Mucosa of descending colon (tissue), 3 donors: ENCODE measurements at places on chromosomes 5 and 9.

DNA sequence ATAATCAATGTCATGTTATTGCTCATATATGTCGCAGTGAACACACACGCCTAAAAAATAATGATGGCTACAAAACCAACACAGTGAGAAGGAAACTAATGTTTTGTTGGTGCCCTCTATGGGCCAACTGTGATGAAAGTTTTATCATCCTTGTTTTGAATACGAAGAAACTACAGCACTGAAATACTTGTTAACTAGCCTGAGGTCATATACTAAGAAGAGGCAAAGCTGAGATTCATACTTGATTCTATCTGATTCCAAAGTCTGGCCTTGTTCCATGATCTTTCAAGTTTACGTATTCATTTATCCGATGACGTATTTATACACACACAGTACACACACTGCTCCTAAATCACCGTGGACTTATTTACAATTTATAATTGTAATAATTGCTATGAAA is 16.1 kb upstream of the DRD1 start:
- peak; percentile 23 for DNase-seq

DNA sequence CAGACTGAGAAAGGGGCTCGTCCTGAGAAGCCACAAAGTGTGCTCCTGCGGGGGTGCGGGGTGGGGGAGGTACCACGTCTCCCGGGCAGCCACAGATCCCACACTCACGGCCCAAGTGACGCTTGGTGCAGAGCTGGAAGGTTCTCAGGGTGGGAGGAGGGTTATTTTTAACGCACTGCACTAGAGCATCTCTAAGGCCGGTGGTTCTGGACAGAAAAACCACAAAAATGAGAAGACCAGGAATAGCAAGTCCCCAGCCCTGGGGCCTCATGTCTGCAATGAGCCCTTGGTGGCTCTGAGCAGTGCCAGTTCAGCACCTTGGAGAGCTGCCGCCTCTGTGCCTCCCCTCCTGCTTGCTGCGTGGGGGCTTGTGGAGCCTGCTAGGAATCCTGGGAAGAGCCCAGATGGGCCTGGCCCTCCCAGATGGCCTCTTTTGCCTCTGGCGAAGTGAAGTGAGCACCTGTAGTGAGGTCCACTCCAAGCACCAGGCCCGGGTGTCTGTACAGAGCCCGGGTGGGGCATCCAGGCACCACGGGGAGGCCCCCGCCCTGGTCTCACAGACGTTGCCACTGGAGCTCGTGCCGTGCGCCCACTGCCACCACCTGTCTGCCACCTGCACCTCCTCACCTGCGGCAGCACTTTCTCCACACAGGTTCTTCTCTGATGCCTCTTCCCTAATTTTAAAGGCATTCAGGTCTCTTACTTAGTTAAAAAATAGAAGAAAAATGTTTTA is 48.9 kb upstream of the CACNA1B start:
- DNase-seq: no peak

GRCh38 chr5:124790895-124791732 is 44.7 kb upstream of the ZNF608 start:
- peak; percentile 74 for DNase-seq

DNA sequence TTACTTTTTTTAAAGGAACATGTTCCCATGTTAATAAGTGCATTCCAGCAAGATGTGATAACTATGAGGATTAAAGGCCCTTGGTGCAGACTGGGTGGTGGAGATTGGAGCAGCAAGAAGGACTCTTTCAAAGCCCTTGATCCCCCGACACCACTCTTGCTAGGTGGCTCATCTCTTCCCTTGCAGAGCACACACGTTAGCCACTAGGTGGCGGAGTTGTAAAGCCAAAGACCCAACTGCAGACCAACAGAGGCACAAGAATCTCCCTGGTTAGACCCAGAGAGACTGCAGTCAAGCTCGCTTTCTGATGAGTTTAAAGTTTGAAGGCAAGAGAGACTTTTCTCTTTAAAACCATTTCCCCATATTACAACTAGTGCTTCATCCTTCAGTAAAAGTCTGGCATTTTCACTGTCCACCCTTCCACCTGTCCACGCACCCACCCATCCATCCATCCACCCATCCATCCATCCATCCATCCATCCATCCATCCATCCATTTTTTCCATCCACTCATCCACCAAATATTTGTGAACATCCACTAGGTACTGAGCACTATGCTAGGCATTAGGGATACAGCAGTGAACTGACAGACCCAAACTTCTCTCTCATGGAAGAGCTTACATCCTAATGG is 226.9 kb downstream of the MSX2 start:
- peak; percentile 25 for DNase-seq

- no peak for DNase-seq
Observed at GRCh38 chr9:124375726-124376125, 39.5 kb downstream of the PSMB7 start.

DNA sequence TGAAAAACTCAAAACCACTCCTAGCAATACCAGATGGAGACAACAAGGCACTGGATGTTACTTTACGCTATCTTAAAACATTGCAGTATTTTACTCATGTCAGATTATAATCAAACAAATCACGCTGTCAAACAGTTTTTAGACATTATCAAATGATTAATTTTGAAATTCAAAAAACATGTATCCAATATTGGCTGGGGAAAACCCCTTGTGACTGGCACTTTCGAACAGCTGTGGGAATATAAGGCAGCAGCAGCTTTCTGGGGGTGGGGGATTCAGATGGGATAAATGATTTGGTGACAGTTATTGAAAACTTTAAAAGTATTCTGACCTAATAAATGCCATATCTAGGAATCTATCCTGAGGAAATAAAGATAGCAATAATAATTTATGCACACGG is 28.7 kb downstream of the ELL2 start:
- DNase-seq: no peak

- DNase-seq: no peak
Observed at GRCh38 chr5:135254183-135254582, 144.8 kb downstream of the MACROH2A1 start.

DNA sequence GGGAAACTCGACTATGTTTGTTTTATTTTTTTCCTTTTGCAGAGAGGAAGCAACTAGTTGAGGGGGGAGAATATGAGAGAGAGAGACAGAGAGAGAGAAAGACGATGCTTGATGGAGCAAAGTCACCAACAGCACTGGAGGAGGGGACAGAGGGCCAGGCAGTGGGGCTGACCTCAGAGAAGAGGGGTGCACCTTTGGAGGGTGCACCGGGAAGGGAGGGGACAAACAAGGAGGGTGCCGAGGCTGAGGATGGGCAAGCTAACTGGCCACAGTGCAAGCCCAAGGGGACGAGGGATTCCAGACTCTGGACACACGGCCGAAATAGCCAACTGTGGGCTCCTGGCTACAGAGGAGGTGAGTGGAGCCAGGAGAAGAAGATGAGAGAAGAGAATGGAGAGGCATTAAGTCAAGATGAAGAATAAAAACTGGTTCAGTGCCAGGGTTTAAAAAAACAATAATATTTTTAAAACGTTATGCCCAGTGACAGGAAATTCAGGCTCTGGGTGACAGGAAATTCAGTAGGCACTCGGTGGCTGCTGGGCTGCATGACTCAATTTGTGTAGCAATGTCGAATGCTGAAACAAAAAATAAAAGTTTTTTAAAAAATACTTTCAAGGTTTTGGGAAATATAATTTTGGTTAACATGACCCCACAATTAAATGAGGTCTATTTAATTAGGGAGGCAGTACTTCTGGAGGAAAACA is 13.3 kb upstream of the GLRX start:
- no peak for DNase-seq

DNA sequence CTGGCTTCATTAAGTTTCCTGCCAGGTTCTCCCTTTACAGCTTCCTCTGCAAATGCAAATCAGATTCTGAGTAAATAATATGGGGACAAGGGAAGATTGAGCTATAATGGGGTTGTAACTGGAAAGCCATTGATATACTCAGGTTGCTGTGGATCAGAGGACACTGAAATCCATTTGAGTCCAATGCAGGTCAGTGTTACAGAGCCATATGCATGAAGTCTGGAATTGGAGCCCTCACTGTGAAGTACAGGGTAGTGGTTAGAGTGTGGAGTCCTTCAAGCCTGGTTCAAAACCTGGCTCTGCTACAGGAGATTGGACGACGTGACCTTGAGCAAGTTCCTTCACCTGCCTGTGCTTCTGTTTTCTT is 48.7 kb downstream of the TIMD4 start:
- DNase-seq: no peak

GRCh38 chr9:21454149-21454548 is 13.9 kb downstream of the IFNA1 start:
- no peak for DNase-seq

GRCh38 chr9:99030610-99031109 is 74.3 kb upstream of the TGFBR1 start:
- DNase-seq: no peak

- peak; percentile 72 for DNase-seq
Observed at GRCh38 chr9:97774673-97775072, 77.5 kb upstream of the XPA start.

DNA sequence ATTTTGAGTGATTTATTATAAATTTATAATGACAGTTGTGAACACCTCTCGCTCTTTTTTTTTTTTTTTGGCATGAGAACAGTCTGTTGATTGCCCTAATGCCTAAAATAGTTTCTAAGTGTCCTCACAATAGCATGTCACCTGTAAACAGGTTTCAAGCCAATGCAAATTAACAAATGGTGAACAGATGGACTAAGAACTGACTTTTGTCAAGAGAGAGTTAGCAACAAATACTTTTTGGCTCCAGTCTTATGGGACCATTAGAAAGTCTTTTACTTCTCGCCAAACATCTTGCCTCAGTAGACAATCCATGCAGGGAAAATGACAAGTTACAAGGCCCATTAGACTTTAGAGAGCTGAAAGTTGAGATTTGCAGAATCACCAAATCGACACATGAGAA is 67.8 kb downstream of the MED27 start:
- no peak for DNase-seq

GRCh38 chr9:126146254-126147145 is 180.1 kb upstream of the MVB12B start:
- peak; percentile 26 for DNase-seq

DNA sequence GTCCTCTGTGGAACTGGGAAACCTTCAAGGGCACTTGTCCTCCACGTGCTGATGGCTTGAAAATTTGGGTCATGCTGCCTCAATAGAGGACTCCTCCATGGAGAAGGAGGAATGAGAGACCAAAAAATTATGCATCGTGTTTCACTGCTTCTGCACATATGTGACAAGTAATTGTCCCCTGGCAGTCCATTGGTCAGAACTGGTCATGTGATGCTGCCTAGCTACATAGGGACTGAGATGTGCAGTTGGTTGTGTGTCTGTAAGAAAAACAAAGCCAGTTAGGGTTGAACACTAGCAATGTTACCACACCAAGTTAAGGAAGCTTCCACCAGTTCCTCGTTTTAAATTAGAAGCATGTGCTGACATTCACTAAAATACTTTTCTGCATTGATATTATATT is 201.9 kb upstream of the ANKH start:
- no peak for DNase-seq

DNA sequence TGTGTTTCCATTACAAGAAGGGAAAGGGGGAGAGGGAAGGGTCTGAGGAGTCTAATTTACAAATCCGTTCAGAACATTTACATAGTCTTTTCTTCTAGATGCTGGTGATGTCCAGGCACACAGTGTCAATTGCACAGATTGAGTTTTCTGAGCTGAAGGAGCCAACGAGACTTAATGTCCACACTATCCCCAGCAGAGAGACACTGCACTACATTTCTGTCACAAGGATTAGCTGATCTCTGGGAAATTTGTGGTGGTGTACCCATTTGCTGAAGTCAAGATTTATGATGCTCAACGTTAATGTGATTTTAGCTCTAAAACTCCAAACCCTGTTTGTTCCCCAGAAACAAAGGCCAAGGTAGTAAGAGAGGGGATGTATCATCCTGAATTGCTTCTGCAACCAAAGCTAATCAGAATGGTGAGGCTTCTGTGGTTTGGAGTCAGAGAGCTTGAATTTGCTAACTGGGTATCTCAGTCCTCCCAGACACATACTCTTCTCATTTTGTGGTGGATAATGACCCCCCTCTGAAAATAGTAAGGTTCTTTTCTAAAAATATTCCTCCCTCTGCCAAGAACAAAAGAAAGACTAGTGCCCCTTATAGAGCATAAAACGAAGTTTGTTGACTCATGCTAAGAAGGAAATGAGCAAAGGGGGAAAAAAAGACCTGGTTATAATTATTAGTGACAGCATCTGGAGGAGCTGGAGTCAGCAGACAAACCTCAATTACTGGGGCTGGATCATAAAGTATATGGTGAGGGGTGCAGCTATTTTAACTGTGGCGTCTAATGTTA is 416.9 kb downstream of the PSAT1 start:
- no peak for DNase-seq

DNA sequence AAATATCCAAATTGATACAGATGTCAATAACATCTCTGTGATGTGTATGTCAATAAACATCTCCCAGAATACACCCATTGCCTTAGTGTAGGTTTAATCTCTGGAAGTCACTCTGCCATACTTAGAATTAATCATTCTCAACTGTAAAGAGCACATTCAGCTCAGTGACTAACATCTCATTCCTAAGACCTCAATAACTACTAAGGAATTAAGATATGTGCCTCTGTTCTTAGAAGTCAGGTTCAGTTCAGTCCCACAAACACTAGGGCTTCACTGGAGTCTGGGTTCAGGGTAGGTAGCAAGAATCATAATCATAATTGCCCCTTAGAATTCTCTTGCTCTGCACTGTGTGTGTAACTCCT is 31.7 kb downstream of the UGCG start:
- DNase-seq: no peak

DNA sequence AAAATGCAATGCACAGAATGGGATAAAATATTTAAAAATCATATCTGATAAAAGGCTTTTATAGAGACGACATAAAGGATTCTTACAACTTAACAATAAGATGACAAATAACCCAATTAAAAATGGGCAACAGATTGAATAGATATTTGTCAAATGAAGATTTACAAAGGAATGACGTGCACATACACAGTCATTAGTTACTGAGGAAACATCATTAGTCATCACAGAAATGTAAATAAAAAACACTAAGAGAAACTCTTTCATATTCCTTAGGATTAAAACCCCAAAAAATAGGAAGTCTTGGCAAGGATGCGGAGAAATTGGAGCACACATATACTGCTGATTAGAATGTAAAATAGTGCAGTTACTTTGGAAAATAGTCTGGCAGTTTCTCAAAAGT is 1886.0 kb upstream of the CDH6 start:
- DNase-seq: no peak

GRCh38 chr5:95733107-95733665 is 2.0 kb downstream of the RHOBTB3 start:
- no peak for DNase-seq

DNA sequence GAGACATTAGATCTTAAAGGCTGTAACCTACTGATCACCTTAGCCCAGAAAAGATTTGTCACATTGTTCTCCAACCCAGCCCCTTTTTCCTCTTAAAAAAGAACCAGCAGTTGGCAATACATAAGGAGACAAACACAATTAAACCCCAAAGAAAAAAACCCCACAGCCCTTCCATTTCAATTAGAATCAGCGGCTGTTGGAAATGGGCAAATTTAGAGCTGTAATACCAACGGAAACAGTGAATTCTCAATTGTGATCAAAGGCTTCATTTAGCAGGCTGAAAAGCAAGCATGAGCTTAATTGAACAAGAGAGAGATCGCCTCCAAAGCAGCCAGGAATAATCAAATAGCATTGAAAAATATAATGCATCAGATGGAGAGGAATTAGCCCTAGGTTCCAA is 153.6 kb downstream of the FAM114A2 start:
- no peak for DNase-seq

- no peak for DNase-seq
Observed at GRCh38 chr5:83450967-83451248, 20.6 kb upstream of the VCAN start.
